ENCODE measurements at places on chromosomes 11 and 22.
A peak's percentile ranks its signal among the peaks of the same experiment; 100 is the strongest.

GRCh38 chr22:48343461-48343860 is 1484.2 kb downstream of the BRD1 start:
- no peak for DNase-seq

- DNase-seq = no peak
Observed at GRCh38 chr11:122756417-122756816, 81.9 kb upstream of the CRTAM start.

- no peak for DNase-seq
Observed at GRCh38 chr11:85619499-85619898, 7.6 kb downstream of the DLG2 start.

DNA sequence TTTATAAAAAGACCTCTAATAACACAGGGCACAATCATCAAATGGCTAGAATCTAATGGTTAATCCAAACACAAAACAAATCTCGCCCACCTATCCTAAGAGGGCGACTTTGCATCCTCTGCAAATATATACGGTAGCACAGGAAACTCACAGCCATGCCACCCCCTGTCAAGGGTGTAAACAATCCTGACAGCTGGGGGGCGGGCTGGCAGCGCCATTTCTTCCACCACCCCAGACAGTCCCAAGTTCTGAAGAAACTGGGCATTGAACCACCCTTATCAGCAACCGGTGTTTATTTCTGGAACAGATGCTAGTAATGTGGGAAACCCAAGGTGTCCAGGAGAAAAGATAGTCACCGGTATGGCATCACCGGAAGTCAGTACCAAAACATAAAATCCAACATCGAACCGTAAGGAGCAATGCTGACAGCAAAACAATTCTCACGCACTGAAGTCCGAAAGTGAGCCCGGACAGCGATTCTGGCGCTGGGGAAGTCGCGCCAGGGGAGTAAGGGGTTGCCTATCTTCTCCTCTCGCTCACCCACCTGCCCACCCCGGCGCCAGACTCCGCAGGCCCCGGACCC is 825 bp downstream of the FBXO3 start:
- no peak for DNase-seq

- DNase-seq = no peak
Observed at GRCh38 chr11:118628432-118628831, 21.0 kb downstream of the PHLDB1 start.

- no peak for DNase-seq
Observed at GRCh38 chr11:16946477-16947282, 67.5 kb downstream of the PLEKHA7 start.

- DNase-seq = no peak
Observed at GRCh38 chr11:125358254-125358840, 137.7 kb downstream of the FEZ1 start.

DNA sequence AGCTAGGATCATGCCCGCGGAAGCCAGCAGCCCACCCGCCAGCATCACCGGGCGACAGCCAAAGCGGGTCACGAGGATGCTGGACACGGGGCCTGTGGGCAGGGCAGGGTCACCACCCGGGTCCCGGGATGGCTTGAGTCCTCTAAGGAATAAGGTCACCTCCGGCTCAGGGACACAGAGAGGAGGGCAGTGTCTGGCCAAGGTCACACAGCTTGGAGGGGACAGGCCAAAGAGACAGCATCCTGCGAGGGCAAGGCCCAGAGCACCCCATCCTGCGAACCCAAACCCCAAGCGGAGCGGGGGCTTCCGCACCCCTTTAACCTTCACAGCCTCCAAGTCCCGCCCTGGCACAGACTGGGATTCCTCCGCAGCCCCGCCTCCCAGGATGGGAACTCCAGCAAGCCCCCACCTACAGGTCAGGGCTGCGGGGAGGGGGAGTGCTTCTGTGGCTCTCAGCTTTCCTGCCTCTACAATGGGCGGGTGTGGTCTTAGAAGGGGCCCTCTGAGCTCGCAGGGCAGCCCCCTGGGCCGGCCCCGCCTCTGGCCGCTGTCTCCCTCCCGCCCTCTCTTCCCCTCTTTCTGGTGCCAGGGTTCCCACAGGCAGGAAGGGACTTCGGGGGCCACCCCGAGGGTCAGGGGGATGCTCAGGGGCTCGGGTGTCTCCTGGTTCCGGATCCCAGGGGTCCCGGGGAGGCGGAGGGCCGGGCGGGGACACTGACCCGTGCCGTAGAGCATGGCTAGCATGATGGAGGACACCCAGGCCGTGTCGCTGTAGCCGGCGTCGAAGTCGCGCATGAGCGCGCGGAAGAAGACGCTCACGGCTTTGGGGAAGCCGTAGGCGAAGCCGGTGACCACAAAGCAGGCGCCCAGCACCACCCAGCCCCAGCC is 1.8 kb downstream of the SLC16A8 start:
- DNase-seq = no peak

DNA sequence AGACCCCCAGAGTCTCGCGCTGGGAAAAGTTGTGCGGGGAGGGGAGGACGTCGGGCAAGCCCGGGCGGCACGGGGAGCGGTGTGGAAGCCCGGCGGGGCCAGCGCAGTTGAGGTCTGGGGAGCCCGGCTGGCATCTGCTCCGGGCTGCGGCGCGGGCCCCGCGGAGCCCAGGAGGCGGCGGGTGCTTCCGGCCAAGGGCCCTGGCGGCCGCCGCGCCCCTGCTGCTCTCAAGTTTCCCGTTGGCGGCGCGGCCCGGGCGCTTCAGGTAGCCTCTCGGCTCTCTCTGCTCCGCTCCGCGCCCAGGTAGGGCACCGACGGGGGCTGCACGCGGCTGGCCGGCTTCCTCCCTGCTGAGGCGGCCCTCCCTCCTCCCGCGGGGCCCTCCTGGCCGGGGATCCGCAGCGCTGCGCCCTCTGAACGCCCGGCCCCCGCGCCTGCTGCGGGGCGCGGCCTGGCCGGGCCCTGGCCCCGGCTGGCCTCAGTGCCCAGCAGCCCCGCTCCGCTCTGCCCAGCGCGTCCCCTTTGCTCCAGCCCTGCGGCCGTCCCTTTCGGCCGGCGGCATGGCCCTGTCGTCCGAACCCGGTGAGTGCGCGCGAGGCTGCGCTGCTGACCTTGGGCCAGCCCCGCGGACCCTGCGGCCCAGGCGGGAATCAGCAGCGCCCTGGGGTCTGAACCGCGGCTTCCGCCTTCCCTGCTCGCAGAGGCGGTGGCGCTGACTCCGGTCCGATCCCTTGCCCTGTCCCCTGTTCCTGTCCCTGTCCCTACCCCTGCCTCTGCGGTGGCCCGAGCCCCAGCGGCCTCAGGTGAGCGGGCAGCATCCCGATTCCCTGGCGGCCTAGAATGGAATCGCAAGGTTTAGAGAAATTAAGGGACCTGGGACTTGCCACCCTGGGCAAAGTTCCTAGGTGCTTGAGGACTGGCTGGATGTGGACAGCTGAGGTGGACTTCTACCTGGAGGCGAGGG is 4.3 kb upstream of the AMPD3 start:
- DNase-seq = peak; percentile 33

DNA sequence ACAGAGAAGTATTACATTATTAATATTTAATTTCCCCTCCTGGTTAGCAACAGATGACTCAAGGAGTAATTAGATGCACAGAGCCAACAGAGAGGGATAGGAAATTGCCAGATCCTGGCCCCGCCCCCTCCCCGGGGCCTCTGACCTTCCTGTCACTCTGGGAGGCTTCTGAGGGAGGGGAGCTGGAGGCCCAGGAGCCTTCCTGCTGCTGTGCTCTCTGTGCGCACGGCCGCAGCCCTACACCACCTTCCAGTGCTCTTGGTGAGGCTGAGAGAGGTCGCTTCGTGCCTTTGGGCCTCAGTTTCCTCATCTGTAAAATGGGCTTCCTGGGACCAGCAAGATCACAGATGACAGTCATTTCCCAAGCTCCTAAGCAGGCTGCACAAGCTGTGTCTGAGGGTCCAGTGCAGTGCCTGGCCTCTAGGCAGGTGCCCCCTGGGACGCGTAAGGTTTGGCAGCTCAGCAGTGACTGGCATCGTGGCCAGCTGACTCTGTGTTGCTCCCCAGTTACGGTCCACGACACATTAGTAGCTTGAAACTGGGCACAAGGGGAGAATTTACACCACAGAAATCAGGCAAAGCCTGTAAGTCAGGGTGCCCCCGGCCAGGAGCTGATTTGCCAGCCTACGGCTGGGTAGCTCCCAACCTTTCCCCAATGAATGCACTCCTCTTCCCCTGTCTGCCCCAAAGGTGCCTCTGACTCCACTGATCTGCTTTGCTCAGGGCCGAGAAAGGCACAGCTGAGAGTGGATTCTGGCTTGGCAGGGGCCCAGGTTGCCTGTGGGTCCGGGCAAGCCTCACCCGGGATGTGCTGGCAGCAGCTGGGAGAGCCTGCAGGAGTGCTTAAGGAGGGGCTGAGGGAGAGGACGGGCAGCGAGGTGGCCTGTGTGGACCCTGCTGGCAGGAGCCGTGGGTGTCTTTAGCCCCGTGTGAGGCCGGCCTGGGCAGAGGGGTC is 2.3 kb downstream of the ADORA2A start:
- no peak for DNase-seq

DNA sequence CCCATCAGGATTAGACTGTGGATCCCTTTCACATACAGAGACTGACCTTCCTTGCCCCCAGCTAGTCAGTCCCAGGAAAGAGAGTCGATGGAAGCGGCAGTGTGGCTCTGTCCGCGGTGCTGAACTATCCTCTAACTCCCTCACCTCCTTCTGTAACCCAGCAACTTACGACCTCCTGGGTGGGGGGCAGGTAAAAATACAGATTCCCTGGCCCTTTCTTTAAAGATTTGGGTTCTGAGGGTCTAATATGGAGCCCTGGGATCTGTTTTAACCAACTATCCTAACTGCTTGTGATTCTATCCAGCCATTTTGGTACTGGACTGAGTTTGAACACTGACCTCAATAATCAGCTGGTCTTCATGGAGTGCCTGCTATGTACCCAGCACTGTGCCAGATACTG is 23.2 kb downstream of the MFNG start:
- no peak for DNase-seq

GRCh38 chr11:18000760-18001159 is 12.1 kb downstream of the SERGEF start:
- no peak for DNase-seq

Measured in activated CD4-positive, alpha-beta T cell treated with anti-CD3 and anti-CD28 coated beads, Interleukin-2, amount 50 U/mL, for 24 hours (primary cell).